Osteoblast (primary cell): ENCODE measurements at places on chromosomes 12 and 14. TPM values are rescaled to one million over a fixed set of nuclear protein-coding genes. Genes with fewer than 3 reads are reported as not detected.

DNA sequence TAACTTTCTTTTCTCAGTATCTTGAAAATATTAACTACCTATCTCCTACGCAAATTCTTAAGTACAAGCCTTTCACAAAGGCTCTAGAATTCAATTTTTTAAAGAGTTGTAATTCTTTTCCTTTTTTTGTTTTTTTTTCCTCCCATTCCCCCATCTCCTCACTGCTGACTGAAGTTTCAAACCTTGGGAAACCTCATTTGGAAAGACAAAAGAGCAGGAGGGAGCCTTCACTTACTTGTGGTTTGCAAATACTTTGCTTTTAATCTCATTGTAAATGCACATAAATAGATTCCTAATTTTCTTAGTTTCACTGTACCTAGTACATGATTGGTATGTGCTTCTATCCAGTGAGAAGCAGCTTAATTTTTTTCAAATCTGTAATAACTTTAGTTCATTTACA is 15.8 kb upstream of the PTGDR start:
- H3K4me3 ChIP-seq: no peak overlapping the region
- H3K27me3 ChIP-seq: no peaks in the 10 kb centered on the region
- no peaks in the 10 kb centered on the region for H3K36me3 ChIP-seq

GRCh38 chr14:83909507-83909906 is 1620.4 kb upstream of the FLRT2 start:
- H3K27me3 ChIP-seq: no peaks in the 10 kb centered on the region
- H3K4me3 ChIP-seq: no peak overlapping the region

GRCh38 chr12:120181991-120182631 is 12.4 kb downstream of the GCN1 start:
- DNase-seq: peak; percentile 89
- H3K27me3 ChIP-seq: no peaks in the 10 kb centered on the region
- peaks cover 78% of the 10 kb centered on the region for H3K36me3 ChIP-seq
- peaks cover 20% of the 10 kb centered on the region for H3K4me1 ChIP-seq
- H3K4me3 ChIP-seq: no peak overlapping the region
- H3K27ac ChIP-seq: peak overlapping the region; percentile 80

DNA sequence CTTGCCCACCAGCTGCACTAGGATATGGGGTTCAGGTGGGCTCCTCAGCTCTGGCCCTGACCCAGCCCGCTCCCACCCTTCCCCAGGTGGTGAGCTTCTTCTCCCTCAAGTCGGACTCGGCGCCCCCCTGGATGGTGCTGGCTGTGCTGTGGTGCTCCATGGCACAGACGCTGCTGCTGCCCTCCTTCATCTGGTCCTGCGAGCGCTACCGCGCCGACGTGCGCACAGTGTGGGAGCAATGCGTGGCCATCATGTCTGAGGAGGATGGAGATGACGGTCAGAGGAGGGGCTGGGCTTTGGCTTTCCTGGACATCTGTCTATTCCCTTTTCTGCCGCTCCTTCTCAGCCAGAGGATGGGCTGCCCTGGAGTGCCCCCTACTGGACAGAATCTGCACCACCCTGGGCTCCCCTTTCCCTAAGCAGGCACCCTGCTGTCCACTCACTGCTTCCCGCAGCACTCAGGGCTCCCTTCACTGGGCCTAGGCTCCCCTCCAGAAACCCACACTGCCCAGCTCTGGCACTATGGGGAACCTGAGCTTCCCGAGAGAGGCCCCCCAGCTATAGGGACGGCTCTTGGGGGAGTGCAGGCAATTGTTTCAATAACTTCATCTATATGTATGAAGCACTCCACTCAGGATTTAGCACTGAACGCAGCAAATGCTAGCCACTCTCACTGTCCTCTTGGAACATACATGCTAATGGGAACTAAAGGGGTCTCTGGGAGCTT is 2.6 kb upstream of the P3H3 start:
- no peak overlapping the region for H3K27ac ChIP-seq
- H3K4me3 ChIP-seq: peak overlapping the region; percentile 60
- H3K36me3 ChIP-seq: peaks cover under 1% of the 10 kb centered on the region
- peak; percentile 100 for DNase-seq

LUM gene
- 1,762 and 1,965 TPM in 2 replicates for total RNA-seq

- no peaks in the 10 kb centered on the region for H3K27me3 ChIP-seq
- H3K4me1 ChIP-seq: no peaks in the 10 kb centered on the region
- no peak overlapping the region for H3K27ac ChIP-seq
- DNase-seq: no peak
- no peak overlapping the region for H3K4me3 ChIP-seq
- H3K36me3 ChIP-seq: no peaks in the 10 kb centered on the region
Measured at GRCh38 chr12:40970320-40970907, 217.7 kb upstream of the PDZRN4 start.

- H3K4me1 ChIP-seq: peaks cover 25% of the 10 kb centered on the region
- H3K36me3 ChIP-seq: no peaks in the 10 kb centered on the region
- H3K27ac ChIP-seq: peak overlapping the region; percentile 80
Measured at GRCh38 chr12:100574187-100575074, 947 bp downstream of the GAS2L3 start.

DNA sequence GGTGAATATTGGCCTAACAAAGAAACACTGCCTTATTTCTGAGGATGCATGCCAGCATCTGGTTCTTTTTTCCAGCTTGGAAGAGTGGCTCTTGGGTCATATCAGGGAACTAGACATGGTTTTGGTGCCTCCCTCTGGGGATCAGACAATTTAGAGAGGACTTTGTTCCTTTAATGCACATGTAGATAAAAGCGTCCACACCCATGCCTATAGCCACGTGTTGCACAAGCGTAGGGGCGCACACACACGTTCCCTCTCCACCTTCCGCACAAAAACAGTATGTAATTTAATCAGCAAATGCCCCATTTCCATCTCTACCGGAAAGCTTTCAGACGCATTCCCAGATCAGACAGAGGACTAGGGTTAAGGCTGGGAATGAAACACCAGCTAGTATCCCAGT is 61.7 kb upstream of the RIC8B start:
- no peak overlapping the region for H3K4me3 ChIP-seq
- no peaks in the 10 kb centered on the region for H3K4me1 ChIP-seq
- H3K27me3 ChIP-seq: no peaks in the 10 kb centered on the region
- H3K36me3 ChIP-seq: no peaks in the 10 kb centered on the region

GRCh38 chr12:65168681-65169319 is 583 bp upstream of the LEMD3 start:
- H3K4me1 ChIP-seq: peaks cover 29% of the 10 kb centered on the region
- H3K27me3 ChIP-seq: no peaks in the 10 kb centered on the region
- H3K27ac ChIP-seq: peak overlapping the region; percentile 89
- no peaks in the 10 kb centered on the region for H3K36me3 ChIP-seq

GRCh38 chr14:85444635-85445034 is 85.3 kb upstream of the FLRT2 start:
- H3K4me1 ChIP-seq: peaks cover 4% of the 10 kb centered on the region
- H3K27me3 ChIP-seq: no peaks in the 10 kb centered on the region
- H3K36me3 ChIP-seq: no peaks in the 10 kb centered on the region
- peak; percentile 22 for DNase-seq
- H3K27ac ChIP-seq: no peak overlapping the region
- H3K4me3 ChIP-seq: no peak overlapping the region

PLCZ1 gene
- not detected in 2 replicates for total RNA-seq

KRT6B gene
- not detected in 2 replicates for total RNA-seq

OR4K13 gene
- total RNA-seq: not detected in 2 replicates

DNA sequence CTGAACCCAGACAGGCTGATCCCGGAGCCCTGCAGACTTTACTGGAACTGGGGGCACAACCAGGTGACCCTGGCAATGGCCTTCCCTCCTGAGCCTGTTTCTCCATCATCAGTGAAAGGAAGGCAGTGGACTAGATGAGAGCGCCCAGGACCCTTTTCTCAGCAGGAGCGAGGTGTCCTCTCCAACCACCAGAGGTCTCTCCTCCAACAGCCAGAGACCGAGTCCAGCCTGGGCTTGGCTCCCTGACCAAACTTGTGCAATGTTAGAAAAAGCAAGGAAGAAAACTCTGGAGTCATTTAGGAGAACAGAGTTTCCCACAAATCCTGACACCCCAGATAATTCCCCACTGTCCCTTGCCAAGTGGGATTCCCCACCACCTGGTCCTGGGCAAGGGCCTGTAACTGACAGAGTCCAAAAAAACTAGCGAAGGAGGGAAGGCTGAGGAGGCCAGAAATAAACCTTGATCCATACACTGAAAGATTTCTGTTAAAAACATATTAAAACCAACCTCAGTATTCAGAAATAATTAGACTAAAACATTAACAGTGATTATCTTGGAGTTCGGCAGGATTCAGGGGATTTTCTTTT is 9.0 kb downstream of the RPS6KL1 start:
- peaks cover 6% of the 10 kb centered on the region for H3K4me1 ChIP-seq
- peak; percentile 97 for DNase-seq
- no peaks in the 10 kb centered on the region for H3K27me3 ChIP-seq
- H3K27ac ChIP-seq: no peak overlapping the region
- H3K36me3 ChIP-seq: no peaks in the 10 kb centered on the region

DNA sequence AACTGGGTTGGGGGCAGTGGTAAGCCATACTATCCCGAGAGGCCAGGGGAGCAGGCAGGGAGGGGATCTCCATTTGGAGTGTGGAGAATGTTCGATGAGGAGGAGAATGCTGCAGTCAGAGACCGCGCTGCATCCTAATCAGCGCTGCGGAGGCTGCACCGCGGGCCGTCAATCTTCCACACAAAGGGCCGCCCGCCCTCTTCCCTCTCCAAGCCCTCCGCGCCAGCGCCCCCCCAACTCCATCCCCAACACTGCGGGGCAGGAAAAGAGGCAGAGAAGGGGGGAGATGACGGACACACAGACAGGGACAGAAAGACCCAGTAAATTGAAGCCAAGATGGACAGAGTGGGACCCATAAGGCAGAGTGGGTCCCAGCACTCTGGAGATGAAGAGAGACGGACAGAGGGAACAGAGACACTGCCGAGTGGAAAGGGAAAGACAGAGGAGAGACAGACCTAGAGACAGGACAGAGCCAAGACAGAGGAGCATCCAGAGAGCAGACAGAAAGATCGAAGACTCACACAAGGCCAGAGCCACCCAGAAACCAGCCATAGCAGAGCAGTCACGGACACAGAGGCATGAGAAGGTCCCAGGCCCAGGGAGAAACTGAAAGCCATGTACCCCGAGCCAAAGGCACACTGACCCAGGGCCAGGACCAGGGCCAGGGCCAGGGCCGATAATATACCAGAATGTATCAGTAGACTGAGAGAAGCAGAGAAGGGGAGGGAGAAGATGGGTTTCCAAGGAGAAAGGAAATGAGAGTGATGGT is 3.5 kb downstream of the CISTR start:
- no peaks in the 10 kb centered on the region for H3K36me3 ChIP-seq
- H3K27me3 ChIP-seq: peaks cover 87% of the 10 kb centered on the region
- no peak for DNase-seq

- no peak overlapping the region for H3K4me3 ChIP-seq
- peaks cover 4% of the 10 kb centered on the region for H3K4me1 ChIP-seq
- no peak overlapping the region for H3K27ac ChIP-seq
- no peaks in the 10 kb centered on the region for H3K36me3 ChIP-seq
- no peaks in the 10 kb centered on the region for H3K27me3 ChIP-seq
Measured at GRCh38 chr12:69068448-69068847, 135.5 kb upstream of the CPM start.

DNA sequence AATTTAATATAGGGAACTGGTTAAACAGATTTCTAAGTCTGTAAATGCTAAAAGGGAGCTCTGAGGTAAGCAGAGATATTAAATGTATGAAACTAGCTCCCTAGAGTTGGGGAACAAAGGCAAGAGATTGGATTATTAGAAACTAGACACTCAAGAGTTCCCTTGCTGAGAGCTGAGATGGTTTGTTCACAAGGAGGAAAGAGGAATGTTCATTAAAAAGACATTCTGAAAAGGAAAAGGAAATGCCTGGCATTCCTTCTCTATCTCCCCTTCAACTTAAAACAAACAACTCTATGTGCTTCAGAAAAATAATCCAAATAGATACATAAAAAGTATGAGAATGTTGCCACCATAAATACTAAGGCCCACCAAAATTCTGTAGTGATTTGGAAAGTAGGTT is 73.7 kb downstream of the GALNT4 start:
- H3K27me3 ChIP-seq: no peaks in the 10 kb centered on the region
- H3K36me3 ChIP-seq: no peaks in the 10 kb centered on the region

KLHL28 gene
- total RNA-seq: 11.9 and 12.7 TPM in 2 replicates
